ENCODE measurements at places on chromosomes 2 and 18. TPM values are rescaled to one million over a fixed set of nuclear protein-coding genes. Genes with fewer than 3 reads are reported as not detected.

ALK gene
- 0.08 TPM for total RNA-seq

CFAP65 gene
- total RNA-seq, result not detected

USP14 gene
- total RNA-seq, result 48.7 TPM

GRCh38 chr2:109059474-109060165 lies 69.4 kb upstream of the SH3RF3 start:
- DNase-seq, result peak; percentile 81

RAB17 gene
- total RNA-seq, result 2.4 TPM

- peak; percentile 71 for DNase-seq
Measured at GRCh38 chr2:205776139-205776538, 93.8 kb downstream of the NRP2 start.

GRCh38 chr18:2258954-2259353 lies 312.4 kb downstream of the METTL4 start:
- no peak for DNase-seq
